ENCODE measurements at places on chromosomes 7 and 10.

DNA sequence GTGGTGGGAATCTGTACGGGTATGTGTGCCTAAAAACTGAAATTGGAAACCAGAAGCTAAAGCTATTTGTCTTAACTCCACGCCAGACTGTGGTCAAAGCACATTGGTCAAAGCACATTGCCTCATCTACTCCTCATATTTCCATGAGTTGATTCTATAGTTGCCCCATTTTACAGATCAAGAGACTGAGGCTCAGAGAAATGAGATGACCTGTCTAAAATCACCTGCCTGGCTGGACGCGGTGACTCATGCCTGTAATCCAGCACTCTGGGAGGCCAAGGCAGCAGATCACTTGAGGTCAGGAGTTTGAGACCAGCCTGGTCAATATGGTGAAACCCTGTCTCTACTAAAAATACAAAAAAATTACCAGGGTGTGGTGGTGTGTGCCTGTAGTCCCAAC lies 21.7 kb upstream of the MNX1 start:
- DNase-seq = no peak

- DNase-seq = no peak
Measured at GRCh38 chr7:24860611-24861010, 103.3 kb upstream of the GSDME start.

DNA sequence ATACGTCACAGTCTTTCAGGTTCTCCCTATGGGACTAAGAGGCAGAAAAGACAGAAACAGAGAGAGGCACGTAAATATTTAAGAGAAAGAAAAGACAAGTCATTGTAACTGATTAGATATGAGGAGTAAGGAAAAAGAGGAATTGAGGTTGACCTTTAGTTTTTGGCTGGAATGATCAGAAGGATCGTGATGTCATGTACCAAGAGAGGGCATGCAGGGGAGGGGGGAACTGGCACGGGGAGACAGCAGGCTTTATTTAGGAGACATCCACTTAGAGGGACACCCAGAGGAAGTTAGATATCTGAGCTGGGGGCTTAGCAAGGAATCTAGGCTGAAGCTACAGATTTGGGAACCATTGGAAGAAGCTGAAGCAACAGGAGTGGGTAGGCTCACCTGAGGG lies 9.2 kb upstream of the LRRC20 start:
- no peak for DNase-seq

DNA sequence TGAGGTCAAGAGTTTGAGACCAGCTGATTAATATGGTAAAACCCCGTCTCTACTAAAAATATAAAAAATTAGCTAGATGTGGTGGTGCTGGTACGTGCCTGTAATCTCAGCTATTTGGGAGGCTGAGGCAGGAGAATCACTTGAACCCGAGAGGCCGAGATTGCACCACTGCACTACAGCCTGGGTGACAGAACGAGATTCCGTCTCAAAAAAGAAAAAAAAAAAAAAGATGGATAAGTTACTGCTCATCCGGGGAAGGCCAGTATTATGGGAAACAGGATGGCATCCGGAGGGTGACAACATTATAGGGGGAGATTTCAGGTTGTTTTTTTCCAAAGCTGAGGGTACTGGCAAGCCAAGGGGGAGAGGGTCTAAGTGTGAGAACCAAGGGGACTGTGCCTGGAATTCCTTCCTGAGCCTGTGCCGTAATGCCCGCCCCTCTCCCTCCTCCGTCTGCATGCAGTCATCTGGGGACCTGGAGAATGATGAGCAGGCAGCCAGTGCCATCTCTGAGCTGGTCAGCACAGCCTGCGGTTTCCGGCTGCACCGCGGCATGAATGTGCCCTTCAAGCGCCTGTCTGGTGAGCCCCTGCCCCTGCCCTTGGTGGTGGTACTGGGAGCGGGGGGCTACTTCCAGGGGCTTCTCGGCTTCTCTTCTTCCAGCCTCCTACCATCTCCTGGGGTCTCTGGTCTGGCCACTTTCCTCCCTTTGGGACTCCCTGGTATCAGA lies 4.4 kb downstream of the LAMTOR4 start:
- no peak for DNase-seq

DNA sequence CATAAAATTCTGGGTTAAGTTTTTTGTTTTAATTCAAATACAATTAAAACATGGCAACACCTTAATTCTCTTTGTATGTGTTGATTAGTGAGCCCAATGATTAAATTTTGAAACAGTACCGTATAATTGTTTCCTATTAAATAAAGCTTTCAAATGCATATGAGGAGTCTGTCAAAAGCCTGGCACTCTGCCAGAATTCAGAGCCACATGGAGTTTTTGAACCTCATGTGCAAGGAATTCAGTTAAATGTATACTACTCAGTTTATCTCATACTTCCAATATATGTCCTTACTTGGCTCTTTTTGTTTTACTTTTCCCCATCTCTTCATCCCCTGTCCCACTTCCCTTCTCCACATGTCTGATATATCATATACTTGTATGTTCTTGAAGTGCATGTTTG lies 165.6 kb upstream of the FAM3C start:
- no peak for DNase-seq

GRCh38 chr10:103465411-103466179 lies 6.9 kb upstream of the CALHM1 start:
- DNase-seq = no peak

DNA sequence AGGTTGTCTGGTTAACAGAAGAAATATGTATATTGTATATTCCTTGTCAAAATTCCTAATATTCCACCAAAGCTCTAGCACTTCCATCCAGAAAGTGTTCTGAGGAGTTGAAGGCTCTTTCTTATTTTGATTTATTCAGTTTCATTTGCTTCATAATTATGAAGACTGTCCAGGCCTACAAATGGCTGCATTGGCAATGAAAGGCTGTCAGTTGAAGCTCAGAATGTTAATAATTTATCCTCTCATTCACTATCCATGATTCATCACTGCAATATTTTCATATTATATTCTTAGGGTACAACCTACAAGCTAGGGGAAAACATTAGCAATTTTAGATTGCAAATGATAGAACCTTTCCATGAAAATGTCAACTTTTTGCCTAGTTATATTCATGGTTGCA lies 57.3 kb downstream of the ARID5B start:
- DNase-seq = no peak

GRCh38 chr10:131658476-131659110 lies 242.2 kb upstream of the PPP2R2D start:
- no peak for DNase-seq

DNA sequence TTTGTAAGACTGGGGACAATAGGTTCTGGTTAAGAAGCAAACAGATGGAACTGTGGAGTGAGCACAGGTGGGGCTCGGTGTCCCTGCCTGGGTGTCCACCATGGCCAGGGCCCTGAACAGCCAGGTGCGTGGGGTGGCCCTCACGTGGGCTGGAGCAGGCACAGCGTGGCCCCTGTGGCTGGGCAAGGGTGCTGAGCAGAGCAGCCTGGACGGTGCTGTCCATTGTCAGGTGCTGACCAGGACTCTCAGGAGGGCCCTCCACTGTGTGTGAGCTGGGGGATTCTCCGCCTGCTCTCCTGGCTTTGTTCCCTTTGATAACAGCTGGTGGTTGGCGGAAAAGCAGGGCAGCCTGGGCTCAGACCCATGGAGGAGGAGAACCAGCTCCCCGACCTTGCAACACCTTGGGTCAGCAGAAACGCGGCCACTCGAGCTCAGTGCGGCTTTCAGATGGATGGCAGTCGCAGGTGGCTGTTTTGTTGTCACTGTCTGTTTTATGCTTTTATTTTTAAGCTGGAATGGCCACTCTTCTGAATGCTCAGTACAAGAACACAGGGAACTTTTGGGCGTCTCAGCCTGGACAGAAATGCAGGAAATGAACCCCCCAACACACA lies 273.9 kb upstream of the ADARB2 start:
- DNase-seq = no peak

GRCh38 chr7:143352531-143353002 lies 9.9 kb downstream of the FAM131B start:
- DNase-seq = no peak

GRCh38 chr7:2478399-2478785 lies 2.2 kb upstream of the GRIFIN start:
- no peak for DNase-seq

DNA sequence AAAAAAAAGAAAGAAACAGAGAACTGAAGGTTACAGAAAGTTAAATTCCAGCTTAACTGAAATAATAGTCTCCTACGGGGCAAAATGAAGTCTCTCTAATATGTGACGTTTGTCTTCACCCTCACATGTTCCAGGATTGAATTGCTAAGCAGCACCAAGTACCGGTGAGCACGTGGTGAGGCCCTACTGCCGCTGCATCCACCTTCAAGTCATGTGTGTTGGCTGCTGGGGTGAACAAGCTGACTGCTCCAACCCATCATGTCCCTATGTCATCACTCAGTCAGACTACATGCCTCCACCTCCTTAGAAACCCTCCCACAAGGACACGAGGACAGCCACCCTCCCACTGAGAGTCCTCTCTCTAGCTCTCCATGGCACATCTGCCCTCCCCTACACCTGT lies 35.4 kb upstream of the NPFFR1 start:
- DNase-seq = no peak

GRCh38 chr10:77086081-77086480 lies 551.5 kb downstream of the KCNMA1 start:
- no peak for DNase-seq

GRCh38 chr7:111958896-111959295 lies 247.3 kb downstream of the DOCK4 start:
- no peak for DNase-seq

DNA sequence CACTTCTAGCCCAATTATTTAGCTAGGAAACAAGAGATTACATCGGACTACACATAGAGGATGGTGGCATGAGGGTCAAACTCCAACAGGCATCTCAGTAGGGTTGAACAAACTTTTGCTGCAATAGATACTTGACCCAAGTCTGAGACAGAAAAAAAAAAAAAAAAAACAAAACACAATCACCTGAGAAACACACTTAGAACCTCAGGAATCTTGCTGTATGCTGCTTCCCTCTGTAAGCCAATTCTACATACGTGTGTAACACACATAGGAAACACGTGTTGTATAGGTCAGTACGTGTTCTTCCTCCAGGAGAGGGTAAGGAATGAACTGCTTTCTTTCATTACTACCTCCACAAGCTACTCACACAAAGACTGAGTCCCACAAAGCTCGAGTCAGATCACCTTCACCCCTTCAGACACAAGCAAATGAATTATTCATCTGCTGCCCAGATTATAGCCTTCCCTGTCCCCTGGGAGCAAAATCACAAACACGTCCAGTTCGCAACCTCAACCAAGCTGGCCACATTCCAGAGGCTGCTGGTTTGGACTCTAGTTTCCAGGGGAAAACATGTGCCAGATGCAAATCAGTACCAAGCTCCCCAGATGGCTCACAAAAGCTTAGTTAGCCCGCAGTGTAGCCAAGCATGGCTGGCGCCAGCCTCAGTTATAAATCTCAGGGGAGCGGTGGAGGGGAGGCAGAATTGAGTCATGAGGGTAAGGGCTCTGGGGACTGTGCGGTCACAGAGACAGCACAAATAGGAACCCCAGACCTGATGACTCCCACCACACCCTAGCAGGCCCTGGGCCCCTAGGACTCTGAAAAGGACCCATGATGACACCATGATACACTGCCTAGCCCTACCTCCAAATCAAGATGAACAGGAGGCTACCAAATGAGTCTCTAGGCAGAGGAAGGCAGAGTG lies 15.1 kb downstream of the PSAP start:
- DNase-seq = no peak

- DNase-seq = no peak
Measured at GRCh38 chr7:71716690-71717089, 584.7 kb downstream of the GALNT17 start.

- DNase-seq = no peak
Measured at GRCh38 chr10:120342115-120342714, 114.8 kb upstream of the PLPP4 start.

- DNase-seq = no peak
Measured at GRCh38 chr10:125130916-125131315, 29.4 kb downstream of the CTBP2 start.

- DNase-seq = no peak
Measured at GRCh38 chr10:86298501-86299001, 68.0 kb downstream of the GRID1 start.

- DNase-seq = no peak
Measured at GRCh38 chr10:25843551-25844170, 90.4 kb upstream of the MYO3A start.

GRCh38 chr7:99137411-99138180 lies 6.3 kb downstream of the SMURF1 start:
- no peak for DNase-seq

- no peak for DNase-seq
Measured at GRCh38 chr10:112176543-112176942, 7.0 kb downstream of the GPAM start.

- DNase-seq = no peak
Measured at GRCh38 chr7:91436655-91437054, 172.4 kb downstream of the FZD1 start.

- peak; percentile 8 for DNase-seq
Measured at GRCh38 chr7:21945454-21946221, at the start of gene CDCA7L. Gene CDCA7L (minus strand): TSS chr7:21945899. CDS start chr7:21945804, 95 bp downstream.

GRCh38 chr7:118059209-118059608 lies 124.8 kb upstream of the LSM8 start:
- no peak for DNase-seq

- no peak for DNase-seq
Measured at GRCh38 chr10:110778211-110778610, 93.5 kb upstream of the PDCD4 start.
